ENCODE measurements at places on chromosomes 2 and 18.

- DNase-seq = peak; percentile 60
Measured at GRCh38 chr2:70247364-70248180, 856 bp downstream of the TIA1 start.

DNA sequence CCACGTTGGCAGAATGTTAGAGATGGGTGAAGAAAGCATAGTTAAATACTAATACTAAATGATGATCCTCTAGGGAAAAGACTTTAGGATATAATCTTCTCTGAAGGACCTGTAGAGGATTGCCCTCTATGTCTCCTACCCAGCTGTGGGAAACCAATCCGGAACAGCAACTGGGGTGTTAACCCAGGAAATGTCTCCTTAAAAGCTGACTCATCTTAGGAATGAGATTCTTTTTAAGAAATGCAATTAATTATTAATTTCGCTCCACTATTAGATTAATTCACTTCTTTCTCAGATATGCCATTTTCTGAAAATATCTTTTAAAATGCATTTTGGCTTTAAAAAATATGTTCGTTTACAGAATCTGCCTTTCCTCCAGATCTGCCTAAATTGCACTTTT lies 7.4 kb downstream of the SCN3A start:
- DNase-seq = no peak

- peak; percentile 66 for DNase-seq
Measured at GRCh38 chr18:79465392-79465991, 69.8 kb downstream of the NFATC1 start.

DNA sequence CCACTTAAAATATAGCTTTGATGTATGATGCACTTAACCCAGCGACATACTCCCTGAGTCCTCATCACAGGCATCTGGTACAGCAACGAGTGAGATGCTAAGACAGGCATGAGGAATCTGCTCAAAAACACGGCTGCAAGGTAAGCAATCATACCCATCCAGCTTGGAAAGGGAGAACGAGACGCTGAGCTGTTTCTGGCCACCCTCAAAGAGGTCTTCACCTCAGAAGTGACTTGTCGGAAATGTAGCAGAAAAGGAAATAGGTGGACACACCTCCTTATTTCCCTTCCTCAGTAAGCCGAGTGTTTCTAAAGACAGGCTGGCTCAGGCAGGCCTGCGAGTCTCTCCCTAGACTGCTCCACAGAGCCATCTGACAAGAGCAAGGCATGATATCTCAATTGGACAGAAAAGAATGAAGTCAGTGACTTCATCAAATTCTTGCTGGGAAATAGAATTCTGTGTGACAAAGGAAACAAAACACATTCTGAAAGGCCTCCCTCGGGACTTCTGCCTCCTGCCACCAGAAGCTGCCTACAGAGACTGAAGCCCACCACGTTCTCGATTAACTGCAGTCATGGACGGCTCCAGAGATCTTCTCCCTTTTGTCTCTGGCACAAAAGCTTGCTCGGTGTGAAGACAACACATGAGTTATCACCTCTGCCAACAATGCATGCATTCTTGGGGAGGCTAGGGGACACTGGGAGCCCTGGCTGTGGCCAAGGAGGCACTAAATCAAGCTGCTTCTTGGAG lies 84.3 kb downstream of the UXS1 start:
- no peak for DNase-seq

GRCh38 chr2:185145316-185146121 lies 547.2 kb downstream of the ZNF804A start:
- DNase-seq = no peak

DNA sequence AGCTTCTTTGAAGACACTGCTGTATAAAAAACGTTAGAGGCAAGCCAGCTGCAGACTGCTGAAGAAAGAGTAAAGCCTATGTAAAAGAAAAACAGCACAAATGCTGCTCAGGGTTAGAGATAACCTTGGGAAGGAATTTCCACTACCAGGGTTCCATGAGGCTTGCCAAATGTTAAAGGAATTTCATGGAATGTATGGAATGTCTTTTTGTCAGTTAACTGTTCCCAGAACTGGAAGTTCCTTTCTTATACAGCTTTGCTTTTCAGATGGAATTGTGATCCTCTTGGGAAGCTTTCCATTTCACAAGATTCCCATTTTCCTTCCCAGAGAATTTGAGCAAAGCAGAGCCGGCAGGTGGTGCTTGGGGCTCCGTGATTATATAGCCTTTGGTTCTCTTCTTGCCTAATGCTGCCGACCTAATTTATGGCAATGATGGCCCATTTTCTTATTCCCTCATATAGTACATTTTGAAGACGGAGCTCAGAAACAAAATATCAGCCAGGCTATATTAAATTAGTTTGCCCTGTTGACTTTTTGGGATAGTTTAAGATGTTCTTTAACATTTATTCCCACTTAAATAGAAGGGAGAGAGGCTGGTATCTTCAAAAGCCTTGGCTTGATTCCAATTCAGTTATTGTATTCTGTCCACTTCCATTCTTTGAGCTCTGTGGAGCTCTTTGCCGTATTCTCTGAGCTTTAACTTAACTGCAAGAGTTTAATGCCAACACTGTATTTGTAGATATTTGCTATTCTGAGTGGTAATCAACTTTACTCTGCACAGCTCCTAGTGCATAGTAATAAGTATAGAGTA lies 162.3 kb downstream of the PHLPP1 start:
- DNase-seq = no peak

- peak; percentile 48 for DNase-seq
Measured at GRCh38 chr2:9573013-9573720, 17.5 kb upstream of the ADAM17 start.

- DNase-seq = no peak
Measured at GRCh38 chr2:83143946-83144345, 1315.1 kb downstream of the SUCLG1 start.
